Astrocyte (in vitro differentiated cells and primary cell): ENCODE measurements at places on chromosomes 4 and X.

DNA sequence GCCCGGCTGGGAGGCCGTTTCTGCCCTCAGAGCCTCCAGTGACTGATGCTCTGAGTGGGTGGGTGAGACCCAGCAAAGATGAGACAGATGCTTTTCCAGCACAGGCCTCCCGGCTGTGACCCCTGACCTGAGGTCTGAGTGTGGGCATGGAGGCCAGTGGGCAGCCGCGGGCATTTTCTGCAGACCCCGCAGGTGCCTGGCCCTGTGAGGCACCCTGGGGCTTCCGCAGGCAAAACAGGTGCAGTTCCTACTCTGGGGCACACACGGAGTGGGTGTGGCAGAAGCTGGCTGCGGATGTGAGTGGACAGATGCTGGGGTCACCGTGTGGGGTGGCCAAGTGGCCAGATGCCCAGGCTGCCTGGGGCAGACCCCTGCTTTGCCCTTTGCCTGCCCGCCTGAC, 14.8 kb downstream of the HTRA3 start:
- no peak for DNase-seq

DNA sequence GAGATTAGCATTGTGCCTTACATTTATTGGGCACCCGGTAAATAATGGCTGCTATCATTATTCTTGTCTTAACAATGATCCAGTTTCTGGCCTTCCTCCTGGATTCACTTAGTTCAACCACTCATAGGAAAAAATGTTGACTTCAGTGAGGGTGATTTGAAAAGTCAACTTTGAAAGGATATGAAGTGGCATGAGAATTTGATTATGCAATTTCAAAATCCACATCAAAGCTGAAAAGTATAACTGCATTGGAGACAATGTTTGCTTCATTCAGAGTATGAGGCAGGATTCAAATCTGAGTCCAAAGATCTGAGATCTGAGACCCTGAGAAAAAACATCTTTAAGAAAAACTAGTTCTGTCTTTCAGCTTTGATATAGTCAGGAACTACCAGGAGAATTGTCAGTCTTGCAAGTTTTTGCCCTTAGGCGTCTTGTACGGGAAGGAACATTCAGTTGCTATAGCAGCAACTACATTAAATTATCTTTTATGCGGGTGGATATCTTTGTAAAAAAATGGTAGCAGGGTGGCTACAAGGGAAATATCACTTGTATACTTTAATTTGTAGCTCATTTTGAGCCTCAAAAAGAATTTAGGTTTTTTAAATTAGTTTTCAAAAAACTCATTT, 587.5 kb upstream of the LCORL start:
- DNase-seq: no peak

- DNase-seq: no peak
These were observed 43.1 kb downstream of the DDIT4L start for GRCh38 chr4:100147198-100147597.

GRCh38 chrX:105273326-105273725, 52.8 kb upstream of the TEX13A start:
- no peak for DNase-seq

DNA sequence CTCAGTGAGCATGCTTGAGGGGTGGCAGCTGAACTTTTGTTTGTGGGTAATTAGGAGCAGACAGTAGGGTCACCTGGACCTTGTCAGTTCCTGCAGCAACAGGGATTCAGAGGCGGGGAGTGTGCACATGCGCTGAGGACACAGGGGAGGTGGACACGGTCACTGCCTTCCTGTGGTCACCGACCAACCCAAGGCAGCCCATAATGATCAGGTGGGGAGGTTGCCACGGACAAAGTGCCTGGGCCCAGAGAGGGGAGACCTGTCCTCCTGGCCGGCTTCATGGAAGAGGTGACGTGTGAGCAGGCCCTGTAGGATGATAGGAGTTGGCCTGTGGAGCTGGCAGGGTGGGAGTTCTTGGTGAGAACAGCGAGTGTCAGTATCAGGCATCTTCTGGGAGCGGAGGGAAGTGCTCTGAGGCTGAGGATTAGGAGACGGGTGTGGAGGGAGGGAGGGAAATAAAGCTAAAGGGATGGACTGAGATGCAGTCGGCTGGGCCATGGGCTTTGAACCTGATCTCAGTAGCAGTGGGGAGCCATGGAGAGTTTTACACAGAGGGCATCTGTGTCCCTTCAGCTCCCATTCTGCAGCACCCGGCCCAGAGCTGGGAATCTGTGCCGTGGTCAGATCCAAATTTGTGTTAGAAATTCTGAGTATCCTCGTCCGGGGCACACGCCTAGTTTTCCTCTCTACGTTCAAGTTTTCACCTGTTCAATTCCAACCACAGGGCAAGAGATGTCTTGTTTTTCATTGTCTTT, 100.0 kb downstream of the PSAPL1 start:
- DNase-seq: no peak

DNA sequence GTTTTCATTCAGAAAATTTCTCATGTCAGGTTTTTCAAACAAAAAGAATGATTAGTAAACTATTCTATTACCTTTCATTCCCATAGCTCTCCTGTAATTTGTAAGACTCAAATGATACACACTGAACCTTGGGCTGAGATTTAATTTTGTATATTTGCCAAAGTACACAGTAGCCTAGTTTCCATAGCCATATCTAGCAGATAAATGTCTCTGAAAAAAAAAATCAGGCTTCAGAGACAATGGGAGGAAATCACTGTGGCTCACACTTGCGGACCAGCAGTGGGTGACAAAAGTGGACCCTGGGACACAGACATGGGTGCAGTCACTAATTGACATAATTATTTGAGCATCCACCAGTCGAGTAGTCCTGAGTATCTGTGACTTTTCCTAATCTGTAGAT, 46.6 kb downstream of the MAOA start:
- DNase-seq: no peak

GRCh38 chr4:19888587-19888986, 363.1 kb upstream of the SLIT2 start:
- no peak for DNase-seq

GRCh38 chr4:33975995-33976394, 2268.3 kb downstream of the ARAP2 start:
- DNase-seq: no peak

GRCh38 chr4:34733185-34733941, 1511.0 kb downstream of the ARAP2 start:
- DNase-seq: no peak

- DNase-seq: no peak
These were observed 13.1 kb downstream of the ACSL1 start for GRCh38 chr4:184812651-184813181.

DNA sequence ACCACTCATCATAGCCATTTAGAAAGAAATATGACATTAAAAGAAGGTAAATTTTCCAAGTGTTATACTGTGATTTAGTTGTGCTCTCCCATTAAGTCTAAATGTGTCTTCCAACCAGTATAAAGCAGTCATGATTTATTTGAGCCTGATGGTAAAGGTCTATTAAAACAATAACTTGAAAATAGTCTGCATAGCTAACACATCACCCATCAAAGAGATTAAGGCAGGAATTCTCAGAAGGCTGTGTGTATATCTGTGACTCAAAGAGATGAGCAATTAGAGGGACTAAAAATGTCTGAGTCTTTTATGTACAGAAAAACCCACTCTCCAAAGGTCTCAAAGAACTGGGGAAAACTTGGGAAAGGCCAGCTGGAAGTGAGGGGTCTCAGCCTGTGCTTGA, 70.3 kb upstream of the IQCM start:
- DNase-seq: peak; percentile 92

GRCh38 chr4:173397604-173398003, 1.3 kb downstream of the SCRG1 start:
- no peak for DNase-seq

DNA sequence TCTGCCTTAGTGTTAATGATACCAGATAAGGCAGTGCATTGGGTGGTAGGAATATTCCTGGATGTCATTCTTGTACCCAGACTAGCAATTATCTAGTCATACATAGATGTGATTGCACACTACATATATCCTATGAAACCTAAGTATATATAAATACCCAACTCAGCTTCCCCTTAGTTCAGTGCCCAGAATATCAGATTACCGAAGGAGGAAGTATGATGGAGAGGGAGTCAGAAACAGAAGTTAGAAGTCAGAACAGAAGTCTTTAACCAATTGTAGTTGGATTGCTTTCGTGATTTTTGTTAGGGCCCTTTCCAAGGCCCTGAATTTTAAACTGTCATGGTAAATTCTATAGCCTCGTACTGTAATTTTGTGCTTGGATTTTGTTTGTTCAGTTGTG, 42.9 kb downstream of the MOB1B start:
- no peak for DNase-seq

DNA sequence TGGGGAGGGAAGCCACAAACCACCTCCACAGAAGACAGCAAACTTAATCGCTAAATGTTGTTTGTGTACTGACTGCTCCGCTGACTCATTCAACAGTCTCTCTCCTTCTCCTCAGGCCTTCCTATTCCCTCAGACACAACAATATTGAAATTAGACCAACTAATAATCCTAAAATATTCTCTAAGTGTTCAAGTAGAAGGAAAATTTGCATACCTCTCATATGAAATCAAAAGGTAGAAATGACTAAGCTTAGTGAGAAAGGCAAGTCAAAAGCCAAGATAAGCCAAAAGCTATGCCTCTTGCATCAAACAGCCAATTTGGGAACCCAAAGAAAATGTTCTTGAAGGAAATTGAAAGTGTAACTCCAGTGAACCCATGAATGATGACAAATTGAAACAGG, 75.7 kb upstream of the ARHGAP24 start:
- DNase-seq: peak; percentile 2

- DNase-seq: no peak
These were observed 103.8 kb upstream of the PCDH10 start for GRCh38 chr4:133045288-133045687.

DNA sequence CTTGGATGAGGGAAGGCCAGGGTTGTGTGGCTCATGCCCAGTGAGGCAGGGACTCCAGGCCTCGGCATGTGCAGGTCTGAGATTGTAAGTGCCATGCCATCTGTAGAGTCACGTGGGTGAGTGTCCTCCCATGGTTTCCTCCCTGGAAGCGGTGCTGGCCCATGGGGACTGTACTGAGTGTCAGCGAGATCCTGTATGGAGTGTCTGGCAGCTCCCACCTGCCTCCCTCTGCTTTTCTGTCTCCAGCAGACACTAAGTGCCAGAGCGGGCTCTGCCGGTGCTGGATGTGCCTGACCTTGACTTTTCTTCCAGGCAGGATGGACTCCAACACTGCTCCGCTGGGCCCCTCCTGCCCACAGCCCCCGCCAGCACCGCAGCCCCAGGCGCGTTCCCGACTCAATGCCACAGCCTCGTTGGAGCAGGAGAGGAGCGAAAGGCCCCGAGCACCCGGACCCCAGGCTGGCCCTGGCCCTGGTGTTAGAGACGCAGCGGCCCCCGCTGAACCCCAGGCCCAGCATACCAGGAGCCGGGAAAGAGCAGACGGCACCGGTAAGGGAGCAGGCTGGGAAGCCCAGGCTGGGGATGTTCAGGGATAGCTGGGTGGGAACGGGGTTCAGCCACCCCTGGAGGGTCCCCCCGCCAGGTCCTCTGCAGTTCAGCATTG, 7.6 kb downstream of the WFS1 start:
- no peak for DNase-seq

DNA sequence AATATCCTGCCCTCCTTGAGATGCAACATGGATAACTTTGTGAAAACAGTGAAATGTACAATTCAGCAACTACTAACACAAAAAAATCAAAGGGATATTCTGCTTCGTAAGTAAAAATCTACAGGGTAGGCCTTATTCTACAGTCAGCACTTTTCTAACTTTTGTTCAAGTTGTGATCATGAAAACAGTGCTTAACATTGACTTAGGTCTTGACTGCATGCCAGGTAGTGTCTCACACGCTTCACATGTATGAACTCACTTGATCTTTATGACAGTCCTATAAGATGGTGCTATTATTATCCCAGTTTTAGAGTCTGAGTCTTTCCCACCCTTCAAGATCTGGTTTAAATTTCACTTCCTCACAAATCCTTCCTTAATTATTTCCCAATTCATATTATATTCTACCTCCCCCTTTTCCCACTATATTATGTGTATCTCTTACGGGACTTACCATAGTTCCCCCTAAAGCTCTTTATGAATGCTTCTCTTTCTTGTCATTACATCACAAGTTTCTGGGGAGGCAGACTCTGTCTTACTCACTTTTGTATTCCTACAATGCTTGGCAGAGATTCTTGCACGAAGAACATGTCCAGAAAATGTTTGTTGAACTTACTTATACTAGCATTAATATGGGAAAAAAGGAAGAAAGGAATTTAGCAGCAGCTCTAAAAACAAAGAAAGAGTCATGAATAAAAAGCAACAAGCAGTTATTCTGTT, 179.8 kb downstream of the SCFD2 start:
- DNase-seq: peak; percentile 70

DNA sequence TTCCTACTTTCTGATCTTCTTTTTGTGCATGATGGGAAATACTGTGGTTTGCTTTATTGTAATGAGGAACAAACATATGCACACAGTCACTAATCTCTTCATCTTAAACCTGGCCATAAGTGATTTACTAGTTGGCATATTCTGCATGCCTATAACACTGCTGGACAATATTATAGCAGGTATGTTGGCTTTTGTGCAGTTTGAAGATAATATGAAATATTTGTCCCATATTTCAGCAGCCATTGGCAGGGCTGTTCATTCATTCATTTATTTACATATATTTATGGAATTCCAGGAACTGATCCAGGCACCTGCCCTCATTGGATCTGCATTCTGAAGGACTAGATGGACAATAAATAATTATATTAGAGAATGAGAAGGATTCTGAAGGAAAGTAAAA, 96.9 kb downstream of the NPFFR2 start:
- no peak for DNase-seq

DNA sequence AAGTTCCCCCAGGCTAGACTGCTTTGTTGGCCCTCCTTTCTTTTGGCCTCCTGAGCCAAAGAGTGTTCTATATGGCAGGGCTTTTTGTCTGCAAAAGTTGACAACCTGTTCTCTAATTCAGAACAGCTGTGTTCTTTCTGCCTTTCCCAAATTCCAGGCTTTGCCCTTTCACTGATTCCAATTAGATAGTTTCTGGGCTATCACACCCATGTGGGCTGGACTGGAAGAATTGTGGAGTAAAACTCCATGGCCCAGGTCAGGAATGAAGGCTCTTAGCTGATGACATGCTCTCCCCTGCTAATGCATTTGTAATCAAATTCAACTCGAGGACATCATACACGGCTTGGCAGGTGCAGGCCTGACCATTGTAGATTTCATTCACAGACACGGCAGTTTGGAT, 19.4 kb downstream of the BMP3 start:
- no peak for DNase-seq

DNA sequence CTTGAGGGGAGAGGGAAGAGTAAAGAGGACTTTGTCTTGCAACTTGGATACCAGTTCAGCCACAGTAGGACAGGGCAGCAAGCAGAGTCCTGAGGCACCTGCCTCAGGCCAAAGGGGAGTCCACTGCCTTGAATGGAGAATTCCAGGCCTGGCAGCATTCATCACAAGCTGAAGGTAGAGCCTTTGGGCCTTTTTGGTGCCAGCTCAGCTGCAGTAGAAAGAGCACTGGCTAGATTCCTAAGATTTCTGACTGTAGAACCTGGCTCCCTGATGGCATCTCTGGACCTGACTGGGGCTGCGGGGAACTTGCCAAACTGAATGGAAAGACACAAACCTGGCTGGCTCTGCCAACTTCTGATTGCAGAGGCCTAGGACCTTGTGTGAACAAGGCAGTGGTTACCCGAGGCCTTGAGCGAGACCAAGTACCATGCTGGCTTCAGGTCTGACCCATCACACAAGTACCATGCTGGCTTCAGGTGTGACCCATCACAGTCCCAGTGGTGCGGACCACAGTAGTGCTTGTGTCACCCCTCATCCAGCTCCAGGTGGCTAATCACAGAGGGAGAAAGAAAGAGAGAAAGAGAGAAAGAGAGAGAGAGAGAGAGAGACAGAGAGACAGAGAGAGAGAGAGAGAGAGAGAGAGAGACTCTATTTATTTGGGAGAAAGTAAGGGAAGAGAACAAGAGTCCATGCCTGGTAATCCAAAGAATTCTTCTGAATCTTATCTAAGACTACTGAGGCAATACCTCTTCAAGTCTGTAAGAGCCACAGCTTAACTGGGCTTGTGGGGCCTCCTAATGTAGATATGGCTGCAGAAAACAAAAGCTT, 137.6 kb upstream of the SPIN4 start:
- DNase-seq: no peak
